ENCODE measurements at places on chromosomes 7 and 10. TPM values are rescaled to one million over a fixed set of nuclear protein-coding genes. Genes with fewer than 3 reads are reported as not detected.

DNA sequence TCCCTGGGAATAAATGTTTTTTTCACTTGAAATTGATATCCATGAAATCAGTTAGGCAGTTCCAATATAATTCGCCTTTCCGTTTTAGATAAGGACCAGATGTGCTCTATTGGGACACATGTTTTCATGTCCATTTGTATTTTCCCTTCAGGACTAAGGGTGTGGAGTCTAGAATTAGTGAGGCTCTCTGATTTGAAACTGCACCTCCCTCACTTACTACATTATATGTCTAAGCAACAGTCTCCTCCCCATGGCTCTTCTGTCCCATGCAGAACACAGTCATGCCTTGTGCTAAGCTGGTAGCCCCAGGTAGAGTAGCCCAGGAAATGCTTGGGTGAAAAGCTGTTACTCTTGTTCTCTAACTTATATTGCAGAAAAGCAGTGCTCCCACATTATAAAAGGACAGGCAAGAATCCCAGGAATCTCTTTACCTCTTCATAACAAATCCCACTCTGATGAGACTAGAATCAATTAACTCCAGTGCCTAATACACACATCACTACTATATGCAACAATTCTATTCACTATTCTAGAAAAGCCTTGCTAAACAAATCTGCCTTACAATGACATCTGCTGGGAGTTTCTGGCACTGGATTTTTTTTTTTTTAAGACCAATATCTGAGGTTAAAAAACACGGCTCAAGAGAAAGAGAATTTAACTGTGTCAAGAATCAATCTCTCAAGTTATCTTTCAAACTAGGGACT is 293.9 kb downstream of the SNX13 start:
- DNase-seq, result no peak

GRCh38 chr7:117901089-117901797 is 28.0 kb upstream of the CTTNBP2 start:
- no peak for DNase-seq

GRCh38 chr7:154610903-154611302 is 392.0 kb downstream of the PAXIP1 start:
- no peak for DNase-seq

- no peak for DNase-seq
Observed at GRCh38 chr7:108809356-108809755, 239.7 kb downstream of the DNAJB9 start.

GRCh38 chr7:146116521-146117222 is at the start of gene CNTNAP2:
CNTNAP2 (plus strand) TSS chr7:146116801; CDS start chr7:146116877, 76 bp downstream.
- no peak for DNase-seq

DNA sequence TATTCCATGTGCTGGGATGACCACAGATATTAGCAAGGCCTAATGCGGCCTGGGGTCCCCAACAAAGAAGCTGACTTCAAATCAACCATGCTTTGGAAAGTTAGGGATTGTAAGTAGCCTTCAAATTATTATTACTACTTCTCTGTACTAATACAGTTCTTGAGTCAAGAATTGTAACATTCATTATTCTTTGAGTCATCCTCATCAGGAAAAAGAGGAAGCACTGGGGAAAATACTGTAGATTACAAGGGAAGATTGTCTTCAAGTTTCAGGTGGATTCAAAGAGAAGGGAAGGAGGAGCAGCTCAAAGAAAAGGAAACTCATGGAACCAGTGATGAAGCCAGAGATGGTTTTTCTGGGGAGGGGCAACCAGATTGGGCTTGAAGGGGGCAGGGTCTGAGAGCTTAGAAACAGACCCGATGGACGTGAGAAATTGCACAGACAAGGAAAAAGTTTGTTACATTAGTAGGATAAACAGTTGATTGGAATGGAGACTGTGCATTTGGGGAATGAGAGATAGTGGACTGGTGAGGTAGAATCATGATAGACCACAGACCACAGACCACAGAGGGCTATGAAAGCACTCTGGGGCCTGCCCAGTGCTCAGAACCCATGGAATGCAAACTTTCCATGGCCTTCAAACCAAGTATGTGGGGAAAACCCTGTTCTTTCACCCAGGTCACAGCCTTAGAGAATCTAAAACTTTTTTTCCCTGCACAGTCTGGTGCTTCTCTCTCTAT is 209.9 kb downstream of the ZNF365 start:
- DNase-seq, result no peak

GRCh38 chr10:26556748-26557640 is 118.9 kb downstream of the APBB1IP start:
- DNase-seq, result no peak

Gene SERPINE1
- 595 TPM for polyA plus RNA-seq

Gene NUTM2A
- polyA plus RNA-seq, result 1.1 TPM

Gene C10orf67
- polyA plus RNA-seq, result 0.27 TPM

Gene ACSM6
- not detected for polyA plus RNA-seq

Gene NKX1-2
- not detected for polyA plus RNA-seq

Gene TCAF1
- 16.9 TPM for polyA plus RNA-seq
